ENCODE measurements at places on chromosomes 11 and 22.

GRCh38 chr11:14643697-14644225 lies at the start of gene PDE3B:
Gene PDE3B, plus strand, starts transcription at chr11:14643804. Its CDS starts 272 bp downstream, at chr11:14644076.
- peak; percentile 72 for DNase-seq

- no peak for DNase-seq
Observed at GRCh38 chr11:44731685-44732430, 5.1 kb downstream of the TSPAN18 start.

GRCh38 chr11:78605296-78605695 lies 30.6 kb upstream of the NARS2 start:
- DNase-seq: no peak

DNA sequence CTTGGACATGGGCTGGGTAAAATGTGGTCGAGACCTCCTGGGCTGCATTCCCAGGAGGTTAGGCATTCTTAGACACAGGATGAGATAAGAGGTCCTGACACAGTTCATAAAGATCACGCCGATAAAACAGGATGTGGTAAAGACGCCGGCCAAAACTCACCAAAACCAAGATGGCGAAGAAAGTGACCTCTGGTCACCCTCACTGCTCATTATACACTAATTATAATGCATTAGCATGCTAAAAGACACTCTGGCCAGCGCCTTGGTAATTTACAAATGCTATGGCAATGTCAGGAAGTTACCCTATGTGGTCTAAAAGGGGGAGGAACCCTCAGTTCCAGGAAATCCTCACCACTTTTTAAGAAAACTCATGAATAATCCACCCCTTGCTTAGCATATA lies 983.3 kb downstream of the OPCML start:
- DNase-seq: no peak

GRCh38 chr11:66317723-66318599 lies 1.1 kb upstream of the CD248 start:
- peak; percentile 89 for DNase-seq

- no peak for DNase-seq
Observed at GRCh38 chr11:92685049-92685448, 284.4 kb upstream of the MTNR1B start.

GRCh38 chr11:6825231-6825744 lies 20.2 kb upstream of the OR10A5 start:
- DNase-seq: no peak

DNA sequence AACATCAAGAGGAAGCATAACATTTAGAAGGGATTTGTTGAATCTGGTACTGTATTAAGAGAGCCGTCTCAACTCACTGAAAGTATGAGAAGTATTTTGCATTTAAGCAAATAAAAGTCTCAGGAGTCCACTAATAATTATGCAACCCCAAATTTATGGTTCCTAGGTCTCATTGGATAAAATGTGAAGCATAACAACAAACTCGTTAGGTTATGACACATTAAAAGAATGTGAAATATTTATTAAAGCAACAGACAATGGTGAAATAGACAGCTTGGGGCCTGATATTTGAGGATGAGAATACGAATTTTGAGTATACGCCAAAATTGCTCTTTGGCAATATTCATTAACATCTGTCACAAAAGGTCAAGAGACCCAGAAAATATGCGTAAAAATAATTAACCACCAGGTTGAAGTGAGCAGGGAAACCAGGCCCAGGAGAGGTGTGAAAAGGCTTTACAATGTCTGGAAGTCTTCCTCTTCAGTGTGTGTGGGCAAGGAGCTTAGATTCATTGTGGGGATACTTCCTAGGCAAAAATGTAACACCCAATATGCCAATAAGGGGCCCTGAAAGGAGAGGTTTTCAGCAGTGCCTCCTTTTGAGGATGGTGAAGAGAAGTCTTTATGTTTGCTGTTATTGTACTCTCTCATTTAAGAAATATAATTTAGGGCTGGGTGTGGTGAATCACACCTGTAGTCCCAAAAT lies 89.2 kb downstream of the FDX1 start:
- DNase-seq: no peak

GRCh38 chr11:98300719-98301118 lies 720.0 kb upstream of the CNTN5 start:
- no peak for DNase-seq

GRCh38 chr11:130112071-130112830 lies 42.6 kb downstream of the APLP2 start:
- DNase-seq: no peak

- DNase-seq: no peak
Observed at GRCh38 chr22:45334528-45334927, 24.8 kb downstream of the FAM118A start.

- DNase-seq: no peak
Observed at GRCh38 chr11:87142594-87142993, 104.9 kb downstream of the TMEM135 start.

DNA sequence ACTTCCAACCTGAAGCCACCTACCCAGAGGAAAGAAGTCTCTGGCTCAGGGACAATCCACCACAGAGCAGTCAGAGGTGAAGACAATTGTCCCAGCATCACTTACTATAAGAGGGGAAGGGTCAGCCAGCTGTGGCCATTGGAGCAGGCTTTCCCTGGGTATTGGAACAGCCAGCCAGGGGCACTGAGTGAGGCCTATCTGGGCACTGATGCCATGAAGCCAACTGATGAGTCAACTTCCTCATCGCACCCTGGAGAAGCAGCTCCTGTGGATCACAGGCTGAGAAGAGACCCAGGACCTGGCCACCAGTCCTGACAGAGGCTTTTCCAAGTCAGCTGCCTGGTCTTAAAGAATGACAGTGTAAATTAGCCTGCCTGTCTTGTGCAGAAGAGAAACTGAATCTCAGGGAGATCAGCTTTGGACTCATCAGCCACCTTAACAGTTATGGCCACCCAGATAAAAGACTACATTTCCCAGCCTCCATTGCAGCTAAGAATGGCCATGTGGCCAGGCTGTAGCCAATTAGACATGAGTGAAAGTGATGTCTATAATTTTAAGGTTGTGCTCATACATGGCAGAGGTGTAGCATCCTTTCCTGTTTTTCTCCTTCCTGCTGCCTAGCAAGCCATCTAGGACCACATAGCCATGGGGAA lies 19.0 kb downstream of the CHST1 start:
- no peak for DNase-seq

DNA sequence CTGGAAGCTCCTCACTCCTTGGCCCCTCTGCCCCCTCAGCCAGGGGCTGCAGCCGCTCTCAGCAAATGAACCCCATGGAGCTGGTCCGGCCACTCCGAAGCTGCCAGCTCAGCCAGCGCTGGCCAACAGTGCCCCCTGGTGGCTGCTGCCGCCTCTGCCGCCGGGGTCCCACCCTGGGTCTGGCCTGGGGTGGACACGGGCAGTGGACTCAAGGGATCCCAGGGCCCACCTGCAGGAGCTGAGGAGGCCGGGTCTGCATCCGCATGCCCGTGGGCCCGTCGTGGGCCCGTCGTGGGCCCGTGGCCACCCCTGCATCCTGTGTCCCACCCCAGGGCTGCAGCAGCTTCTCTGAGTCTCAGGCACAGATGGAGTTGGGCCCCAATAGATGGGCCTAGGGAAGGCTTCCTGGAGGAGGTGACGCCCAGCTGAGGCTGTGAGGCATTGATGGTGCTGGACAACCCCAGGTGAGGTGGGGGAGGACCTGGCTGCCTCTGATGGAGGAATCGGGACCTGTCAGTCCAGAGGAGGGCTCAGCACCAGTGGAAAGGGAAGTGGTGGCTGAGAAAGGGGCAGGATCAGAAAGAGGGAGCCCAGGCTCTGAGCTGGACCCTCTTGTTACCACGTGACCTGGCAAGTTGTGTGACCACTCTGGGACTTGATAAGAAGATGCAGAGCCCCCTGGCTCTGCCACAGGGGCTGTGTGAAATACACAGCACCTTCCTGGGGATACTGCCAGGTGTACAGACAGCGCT lies 522.3 kb downstream of the BRD1 start:
- DNase-seq: peak; percentile 48

DNA sequence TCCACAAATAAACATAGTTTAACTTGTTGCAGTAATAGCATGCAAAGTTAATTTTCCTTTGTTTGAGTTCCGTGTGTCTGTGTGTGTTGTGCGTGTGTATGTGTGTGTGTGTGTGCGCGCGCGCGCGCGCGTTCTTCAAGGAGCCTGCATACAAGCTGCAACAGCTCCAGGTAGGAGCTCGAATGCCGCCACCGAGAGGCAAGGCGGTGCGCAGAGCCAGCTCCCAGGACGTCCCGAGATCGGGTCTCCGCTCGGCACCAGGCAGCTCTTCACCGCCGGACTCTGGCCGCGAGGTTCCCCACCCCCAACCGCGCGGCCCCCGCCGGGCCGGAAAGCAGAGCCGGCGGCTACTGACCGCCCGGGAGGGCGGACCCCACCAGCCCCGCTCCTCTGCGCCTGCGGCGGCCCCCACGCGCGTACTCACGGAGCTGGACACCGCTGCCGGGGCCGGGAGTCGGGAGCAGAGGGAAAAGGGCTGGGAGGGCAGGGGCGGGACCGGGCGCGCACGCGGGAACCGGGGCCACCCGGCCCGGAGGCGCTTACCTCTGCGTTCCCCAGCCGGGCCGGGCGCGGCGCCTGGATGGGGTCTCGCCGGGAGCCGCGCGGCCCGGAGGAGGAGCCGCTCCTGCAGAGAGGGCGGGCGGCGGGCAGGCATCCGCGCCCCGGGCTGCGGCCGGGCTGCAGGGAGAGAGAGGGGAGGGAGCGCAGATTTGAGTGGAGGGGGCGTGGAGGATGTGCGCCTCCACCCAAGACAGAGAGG lies 40.4 kb upstream of the AKIP1 start:
- DNase-seq: peak; percentile 47

DNA sequence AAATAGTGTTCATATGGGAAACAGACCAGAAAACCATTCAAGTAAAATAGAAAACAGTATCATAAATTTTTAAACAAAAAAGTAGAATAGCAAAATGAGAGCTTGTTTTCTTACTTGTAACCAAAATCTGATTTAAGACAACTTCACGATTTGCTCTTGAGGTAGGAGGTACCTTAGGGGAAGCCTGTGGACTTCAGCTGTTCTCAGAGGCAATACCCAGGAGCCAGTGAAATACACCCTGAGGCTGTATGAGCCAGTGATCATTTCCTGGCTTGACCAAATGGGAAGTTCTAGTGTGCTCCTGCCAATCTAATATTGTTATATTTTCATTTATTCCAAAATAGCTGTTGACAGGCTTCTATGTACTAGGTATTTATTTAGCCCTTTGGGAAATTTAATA lies 104.8 kb downstream of the ARHGAP42 start:
- DNase-seq: no peak

DNA sequence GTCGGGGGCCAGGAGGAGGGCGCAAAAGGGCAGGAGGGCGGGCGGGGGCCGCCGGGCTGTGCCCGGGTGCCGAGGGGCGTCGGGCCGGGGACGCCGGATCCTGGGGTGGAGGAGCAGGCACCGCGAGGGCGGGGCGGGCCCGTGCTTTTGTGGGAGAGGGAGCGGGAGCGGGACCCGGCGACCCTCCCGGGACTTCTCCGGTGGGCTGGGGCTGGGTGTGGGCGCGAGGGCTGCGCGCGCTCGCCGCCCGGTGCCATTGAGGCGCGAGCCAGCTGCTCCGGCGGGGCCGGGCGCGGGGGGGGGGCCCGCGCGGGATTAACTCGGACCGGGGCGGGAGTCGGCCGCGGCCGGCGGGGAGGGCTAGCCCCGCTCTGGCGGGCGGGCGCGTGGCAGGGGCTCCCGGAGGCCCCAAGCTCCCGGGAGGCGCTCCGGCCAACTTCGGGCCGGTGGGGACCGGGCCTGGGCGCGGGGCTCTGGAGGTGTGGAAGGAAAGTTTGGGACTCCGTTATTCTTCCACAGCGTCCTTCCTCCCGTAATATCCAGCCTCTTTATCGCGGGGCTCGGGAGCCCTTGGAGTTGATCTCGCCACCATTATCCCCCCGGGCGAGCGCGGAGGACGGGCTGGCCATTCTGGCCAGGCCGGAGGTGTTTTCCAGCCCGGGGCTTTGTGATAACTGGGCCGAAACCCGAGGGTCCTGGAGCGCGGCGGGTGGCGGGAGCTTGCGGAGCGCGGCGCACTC lies 936 bp downstream of the CECR2 start:
- DNase-seq: peak; percentile 44

DNA sequence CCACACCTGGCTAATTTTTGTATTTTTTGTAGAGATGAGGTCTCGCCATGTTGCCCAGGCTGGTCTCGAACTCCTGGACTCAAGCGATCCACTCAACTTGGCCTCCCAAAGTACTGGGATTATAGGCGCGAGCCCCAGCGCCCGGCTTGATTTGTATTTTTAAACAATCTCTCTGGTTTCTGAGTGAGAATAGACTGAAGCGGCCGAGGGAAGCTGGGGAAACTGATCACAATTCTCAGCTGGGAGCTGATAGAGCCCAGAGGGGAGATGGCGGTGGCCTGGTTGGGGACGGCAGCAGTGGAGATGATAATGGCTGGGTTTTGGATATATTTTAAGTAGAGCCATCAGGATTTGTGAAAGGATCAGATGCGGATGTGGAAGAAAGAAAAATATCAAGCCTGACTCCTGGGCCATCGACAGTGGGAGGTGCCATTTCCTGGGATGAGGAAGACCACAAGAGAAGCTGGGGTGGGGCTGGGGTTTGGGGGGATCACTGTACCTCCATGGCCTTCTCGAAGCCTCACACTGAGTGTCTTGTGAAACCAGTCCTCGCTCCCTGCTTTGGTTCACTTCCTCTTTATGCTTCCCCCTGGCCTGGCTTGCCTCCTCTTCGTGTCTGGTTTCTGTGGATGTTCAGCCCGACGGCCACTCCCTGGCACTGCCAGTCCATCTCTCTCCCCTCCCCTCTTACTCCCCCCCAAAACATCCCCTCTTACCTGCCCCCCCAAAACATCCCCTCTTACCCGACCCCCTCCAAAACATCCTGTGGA lies 51.9 kb downstream of the IGLL1 start:
- peak; percentile 34 for DNase-seq

GRCh38 chr11:69862331-69862771 lies 43.1 kb upstream of the FGF3 start:
- no peak for DNase-seq

- no peak for DNase-seq
Observed at GRCh38 chr11:1221848-1222311, 986 bp upstream of the MUC5B start.

DNA sequence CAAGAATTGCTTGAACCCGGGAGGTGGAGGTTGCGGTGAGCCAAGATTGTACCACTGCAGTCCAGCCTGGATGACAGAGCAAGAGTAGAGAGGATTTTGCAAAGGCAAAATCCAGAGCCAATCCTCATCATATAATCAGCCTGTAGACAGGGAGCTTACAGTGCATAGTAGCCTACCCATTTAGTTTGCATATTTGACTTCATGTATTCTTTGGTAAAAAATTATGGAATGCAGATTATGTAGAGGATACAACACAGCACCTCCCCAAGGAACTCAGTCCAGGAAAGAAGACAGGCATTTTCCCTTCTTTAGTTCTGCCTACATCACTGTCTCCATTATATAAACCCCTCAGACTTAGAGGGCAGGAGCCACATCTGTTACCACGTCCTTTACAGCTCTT lies 39.7 kb upstream of the YWHAH start:
- DNase-seq: no peak
